Epithelial cell of prostate (primary cell): ENCODE measurements at places on chromosomes 4 and X.

DNA sequence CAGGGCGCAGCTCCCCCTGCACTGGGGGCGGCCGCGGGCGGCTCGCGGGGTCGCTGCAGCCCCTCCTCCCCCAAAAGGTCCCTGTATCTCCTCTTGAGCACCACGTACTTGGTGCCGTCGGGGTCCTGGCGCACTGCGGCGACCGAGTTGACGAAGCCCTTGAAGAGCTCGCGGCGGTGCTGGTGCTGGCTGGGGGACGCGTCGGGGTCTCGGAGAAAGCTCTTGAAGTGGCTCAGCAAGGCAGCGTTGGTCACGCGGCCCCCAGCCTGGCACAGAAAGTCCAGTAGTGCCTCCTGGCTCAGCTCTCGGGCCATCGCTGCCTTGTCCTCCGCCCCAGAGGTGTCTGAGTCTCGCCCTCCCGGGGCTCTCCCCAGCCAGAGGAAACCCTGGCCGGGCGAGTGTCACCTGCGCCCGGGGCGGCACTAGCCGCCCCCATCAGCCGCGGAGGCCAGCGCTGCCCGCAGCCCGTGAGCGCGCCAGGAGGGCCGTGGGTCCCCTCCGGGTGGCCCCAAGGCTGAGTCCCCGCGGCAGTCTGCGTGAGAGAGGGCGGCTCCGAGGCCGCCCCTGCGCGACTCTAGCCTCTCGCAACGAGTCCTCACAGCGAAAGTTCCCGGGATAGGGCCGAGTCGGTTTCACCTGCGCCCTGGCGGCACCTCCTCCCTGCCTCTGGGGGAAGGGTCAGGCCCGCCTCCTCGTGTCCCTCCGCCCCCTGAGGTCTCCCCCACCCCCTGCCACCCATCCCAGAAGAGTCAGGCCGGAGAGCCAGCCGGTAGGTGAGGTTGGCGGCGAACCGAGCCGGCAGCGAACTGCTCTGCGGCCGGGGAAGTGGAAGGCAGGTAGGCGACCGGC is at the start of gene SOWAHB:
TSS of gene SOWAHB (minus strand) at position 609 of the 849 bp plus-strand sequence. CDS start at position 314, 295 bp downstream.
- peak; percentile 81 for DNase-seq

- no peak for DNase-seq
These were observed 836.5 kb upstream of the HTR2C start for GRCh38 chrX:113747274-113747973.

GRCh38 chrX:10904220-10904619 is 206.9 kb upstream of the HCCS start:
- no peak for DNase-seq

GRCh38 chr4:100983426-100983825 is 363.9 kb downstream of the PPP3CA start:
- no peak for DNase-seq
